ENCODE measurements at places on chromosomes 3 and 15.

DNA sequence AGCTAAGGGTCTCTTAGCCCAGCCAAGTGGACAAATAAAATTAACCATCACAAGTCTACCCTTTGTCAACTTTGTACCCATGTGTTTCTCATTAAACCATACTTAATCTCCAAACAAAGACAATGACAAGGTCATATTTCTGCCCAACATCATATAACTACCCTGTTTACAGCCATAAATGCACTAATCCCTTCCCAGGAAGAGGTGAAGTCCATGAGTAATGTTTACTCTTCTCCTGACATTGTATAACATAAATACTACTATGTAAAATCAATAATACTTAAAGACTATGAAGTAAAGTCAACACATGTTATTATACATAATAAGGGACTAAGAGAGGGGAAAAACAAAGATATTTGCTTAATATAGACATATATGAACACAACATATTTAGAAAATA is 38.5 kb upstream of the FAN1 start:
- no peak for DNase-seq

DNA sequence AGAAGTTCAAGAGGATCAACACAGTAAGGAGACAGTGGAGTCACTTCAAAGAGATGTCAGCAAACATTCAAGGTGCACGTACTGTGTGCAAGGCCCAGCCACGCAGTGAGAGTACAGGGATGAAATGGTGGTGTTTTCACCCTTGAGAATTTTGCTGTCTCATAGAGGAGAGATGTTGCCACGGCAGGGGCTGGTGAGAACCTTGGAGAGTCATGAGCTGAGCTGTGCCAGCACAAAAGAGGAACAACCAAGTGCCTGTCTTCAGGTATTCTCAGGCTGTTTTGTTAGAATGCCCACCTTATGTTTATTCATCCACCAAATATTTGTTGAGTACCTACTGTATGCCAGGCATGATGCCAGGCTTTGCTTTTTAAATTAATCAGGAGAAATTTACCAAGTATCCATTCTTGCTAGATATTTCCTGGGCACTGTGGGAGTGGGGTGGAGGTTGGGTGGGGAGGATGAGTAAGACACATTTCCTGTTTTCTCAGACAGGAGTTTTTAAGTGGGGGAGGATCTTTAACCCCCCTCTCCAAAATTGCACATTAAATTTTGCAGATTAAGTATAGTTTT is 72.6 kb downstream of the SLC6A11 start:
- no peak for DNase-seq

- DNase-seq, result no peak
Observed at GRCh38 chr3:186668426-186668825, 2.6 kb downstream of the HRG start.

GRCh38 chr15:51133140-51133765 is 38.5 kb upstream of the TNFAIP8L3 start:
- no peak for DNase-seq

- DNase-seq, result no peak
Observed at GRCh38 chr3:28132941-28133340, 108.5 kb upstream of the CMC1 start.

DNA sequence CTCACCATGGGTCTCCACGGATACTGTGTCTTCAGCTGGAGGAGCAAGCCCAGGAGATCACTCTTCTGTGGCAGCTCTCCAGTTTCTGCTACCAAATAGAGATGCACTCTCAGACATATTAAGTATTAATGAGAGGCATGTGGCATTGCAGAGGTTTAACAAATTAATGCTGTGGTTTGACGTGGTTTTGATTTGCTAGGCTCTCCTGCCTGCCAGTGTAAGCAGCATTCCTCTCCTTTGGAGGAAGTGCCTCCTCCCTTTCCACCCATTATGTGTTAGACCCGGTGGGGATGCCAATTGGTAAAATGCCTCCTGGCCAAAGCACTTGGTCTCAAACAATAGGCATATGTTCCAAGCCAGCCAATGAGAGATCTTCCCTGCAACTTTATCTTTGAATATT is 124.8 kb downstream of the MYLK start:
- no peak for DNase-seq

GRCh38 chr3:49656541-49657112 is 17.5 kb upstream of the APEH start:
- DNase-seq, result no peak
